ENCODE measurements at places on chromosomes 3 and 15. TPM values are rescaled to one million over a fixed set of nuclear protein-coding genes. Genes with fewer than 3 reads are reported as not detected.

The GPR149 gene
- not detected for total RNA-seq

The CCR4 gene
- 101 TPM for total RNA-seq

The TIPIN gene
- total RNA-seq = 5.9 TPM

The CLSTN2 gene
- total RNA-seq = not detected

The PAQR5 gene
- not detected for total RNA-seq

The MUC20 gene
- total RNA-seq = 12.5 TPM

The PRSS50 gene
- not detected for total RNA-seq

The PP2D1 gene
- not detected for total RNA-seq

The CAND2 gene
- total RNA-seq = 2.2 TPM

The ITIH4 gene
- total RNA-seq = 50.5 TPM

The MRPL47 gene
- 17.3 TPM for total RNA-seq

The DPPA2 gene
- not detected for total RNA-seq

The FEZF2 gene
- total RNA-seq = not detected
